ENCODE measurements at places on chromosomes 12 and 14.

GRCh38 chr12:20695232-20695631 is at the start of gene SLCO1C1:
SLCO1C1 (plus strand) TSS chr12:20695332; CDS start chr12:20699577, 4,245 bp downstream.
- no peak for DNase-seq

DNA sequence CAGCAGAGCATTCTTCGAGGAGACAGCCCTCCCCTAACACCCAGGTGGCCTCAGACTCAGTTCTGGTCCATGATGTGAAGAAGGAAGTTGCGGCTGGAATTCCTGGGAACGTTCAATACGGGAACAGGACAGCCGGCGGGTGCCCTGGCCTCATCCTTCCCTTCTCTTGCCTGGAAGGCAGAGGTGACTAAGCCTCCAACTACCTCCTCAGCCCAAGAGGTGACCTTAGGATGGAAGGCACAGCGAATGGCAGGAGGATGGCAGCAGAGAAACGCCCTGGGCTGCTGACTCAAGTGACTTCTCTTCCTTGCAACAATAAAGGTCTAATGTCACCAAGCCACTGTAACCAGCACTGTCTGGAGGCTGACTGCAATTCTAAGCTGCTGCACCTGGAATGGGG is 36.1 kb downstream of the DHX37 start:
- no peak for DNase-seq

- DNase-seq = no peak
Observed at GRCh38 chr14:23093991-23094665, 808 bp downstream of the ACIN1 start.

- no peak for DNase-seq
Observed at GRCh38 chr12:129613314-129613713, 290.5 kb downstream of the TMEM132D start.

- DNase-seq = peak; percentile 75
Observed at GRCh38 chr14:20469890-20470602, 840 bp downstream of the PNP start.

GRCh38 chr14:96676166-96676565 is 121.0 kb upstream of the VRK1 start:
- DNase-seq = no peak

DNA sequence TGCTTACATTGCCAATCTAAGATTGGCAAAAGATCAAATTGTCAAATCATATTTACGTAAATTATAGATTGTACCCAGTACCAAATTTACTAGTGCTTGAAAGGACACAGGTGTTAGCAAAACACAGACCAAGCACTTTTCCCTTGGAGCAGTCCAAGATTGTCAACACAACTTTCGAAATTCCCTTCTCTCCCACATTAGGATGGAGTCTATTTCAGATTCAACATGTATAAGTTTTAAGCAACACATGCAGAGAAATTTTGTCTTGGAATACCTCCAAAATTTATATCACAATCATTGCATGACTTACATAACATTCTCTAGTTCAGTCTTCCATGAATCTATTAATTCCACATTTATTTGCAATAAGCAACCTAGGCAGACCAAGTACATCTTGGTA is 74.9 kb upstream of the SLCO1C1 start:
- DNase-seq = no peak
